ENCODE measurements at places on chromosomes 16 and 17.
A peak's percentile ranks its signal among the peaks of the same experiment; 100 is the strongest.

DNA sequence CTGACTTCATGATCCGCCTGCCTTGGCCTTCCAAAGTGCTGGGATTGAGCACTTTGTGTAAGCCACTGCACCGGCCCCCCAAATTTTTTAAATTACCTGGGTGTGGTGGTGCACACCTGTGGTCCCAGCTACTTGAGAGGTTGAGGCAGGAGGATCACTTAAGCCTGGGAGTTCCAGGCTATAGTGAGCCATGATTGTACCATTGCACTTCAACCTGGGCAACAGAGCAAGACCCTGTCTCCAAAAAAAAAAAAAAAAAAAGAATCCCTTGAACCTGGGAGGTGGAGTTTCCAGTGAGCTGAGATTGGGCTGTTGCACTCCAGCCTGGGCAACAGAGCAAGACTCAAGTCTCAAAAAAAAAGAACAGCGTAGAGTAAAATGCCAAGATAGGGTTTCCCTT is 15.2 kb downstream of the ZNF276 start:
- no peak for DNase-seq

DNA sequence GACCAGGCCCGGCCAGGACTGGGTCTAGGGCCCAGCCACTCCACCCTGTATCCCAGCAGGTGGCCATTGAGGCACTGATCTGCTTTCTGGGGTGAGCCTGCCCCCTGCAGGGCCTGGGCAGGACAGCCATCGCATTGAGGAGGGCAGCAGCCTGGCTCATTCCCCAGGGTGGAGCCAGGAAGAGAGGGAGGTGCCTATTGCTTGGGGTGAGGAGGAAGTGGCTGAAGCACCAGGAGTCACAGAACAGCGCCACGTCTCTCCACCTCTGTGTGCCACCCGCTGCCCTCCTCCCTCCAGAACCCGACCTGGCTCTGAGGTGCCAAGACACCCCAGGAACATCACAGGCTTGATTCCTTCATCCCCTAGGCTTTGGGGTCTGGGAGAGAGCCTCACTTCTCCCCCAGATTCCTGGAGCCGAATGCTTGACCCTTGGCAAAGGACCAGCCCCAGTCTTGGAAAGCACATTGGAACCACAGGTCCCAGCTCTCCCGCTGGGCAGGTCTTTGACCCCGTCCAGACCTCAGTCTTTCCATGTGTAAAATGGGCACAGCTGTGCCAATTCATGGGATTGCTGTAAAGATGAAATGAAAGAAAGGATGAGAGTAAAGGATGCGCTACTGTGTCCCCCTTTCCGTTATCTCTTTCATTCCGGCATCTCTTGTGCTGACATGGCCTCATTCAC is 7.2 kb upstream of the KRT36 start:
- DNase-seq = peak; percentile 66

DNA sequence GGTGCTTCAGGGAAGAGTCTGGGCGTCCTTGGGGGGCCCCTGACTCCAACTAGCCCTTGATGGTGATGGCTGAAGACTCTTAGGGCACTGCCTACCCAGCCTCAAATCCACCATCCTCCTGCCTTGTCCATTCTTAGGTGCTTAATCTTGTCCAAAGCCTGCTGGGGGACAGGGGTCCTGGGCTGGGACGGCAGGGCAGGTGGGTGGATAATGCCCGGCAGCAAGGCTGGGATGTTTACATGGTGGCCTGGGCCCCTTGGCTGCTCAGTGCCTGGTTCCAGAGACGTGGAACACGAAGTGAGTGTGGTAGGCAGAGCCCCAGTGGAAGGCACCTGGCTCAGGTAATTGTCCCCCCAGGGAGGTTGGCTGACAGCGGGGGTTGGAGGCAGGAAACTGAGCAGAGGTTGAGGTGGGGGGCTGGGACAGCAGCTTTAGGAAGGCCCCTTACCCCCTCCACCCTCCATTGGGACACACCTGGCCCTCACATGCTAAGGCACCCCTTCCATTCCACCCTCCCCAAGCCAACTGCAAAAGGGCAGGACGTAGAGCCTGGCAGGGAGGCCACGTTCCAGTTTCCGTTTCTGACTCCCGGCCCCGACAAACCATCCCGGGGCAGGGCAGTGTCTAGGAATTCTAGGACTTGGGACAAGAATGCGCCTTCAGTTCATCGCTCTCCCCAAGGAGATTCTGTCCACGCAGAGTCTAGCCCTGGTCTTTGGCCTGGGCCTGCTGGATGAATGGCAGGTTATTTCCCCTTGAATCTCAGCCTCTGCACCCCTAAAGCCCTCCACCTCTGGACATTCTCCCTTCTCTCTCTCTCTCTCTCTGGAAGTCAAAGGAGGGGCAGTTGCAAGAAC is 1.9 kb downstream of the FOXJ1 start:
- no peak for DNase-seq

DNA sequence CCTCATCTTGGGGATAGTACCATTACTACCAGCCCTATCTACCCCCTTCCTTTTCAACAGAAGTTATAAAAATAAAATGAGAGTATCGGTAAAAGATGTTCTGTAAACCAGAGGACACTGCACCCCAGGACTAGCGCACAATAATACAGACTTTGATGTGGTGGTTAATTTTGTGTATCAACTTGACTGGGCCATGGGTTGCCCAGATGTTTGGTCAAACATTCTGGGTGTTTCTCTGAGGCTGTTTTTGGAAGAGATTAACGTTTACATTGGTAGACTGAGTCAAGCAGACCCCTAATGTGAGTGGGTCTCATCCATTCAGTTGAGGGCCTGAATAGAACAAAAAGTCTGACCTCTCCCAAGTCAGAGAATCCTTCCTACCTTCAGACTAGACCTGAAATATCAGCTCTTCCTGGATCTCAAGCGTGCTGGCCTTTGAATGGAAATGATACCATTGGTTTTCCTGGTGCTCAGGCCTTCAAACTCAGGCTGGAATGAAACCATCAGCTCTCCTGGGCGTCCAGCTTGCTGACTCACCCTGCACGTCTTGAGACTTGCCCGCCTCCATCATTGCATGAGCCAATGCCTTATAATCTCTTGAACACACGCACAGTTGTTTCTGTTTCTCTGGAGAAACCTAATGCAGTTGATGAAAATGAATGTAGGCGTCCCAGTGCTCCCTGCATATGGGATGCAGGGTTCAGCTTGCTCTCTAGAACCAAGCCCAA is 10.1 kb downstream of the MRM1 start:
- no peak for DNase-seq

- DNase-seq = peak; percentile 50
Measured at GRCh38 chr16:84700446-84701300, 873 bp downstream of the USP10 start.

GRCh38 chr17:37197336-37197735 is 178.4 kb upstream of the C17orf78 start:
- DNase-seq = no peak

GRCh38 chr16:75176926-75177325 is 28.6 kb downstream of the ZFP1 start:
- no peak for DNase-seq

GRCh38 chr16:74461826-74462225 is 40.5 kb upstream of the CLEC18B start:
- no peak for DNase-seq

- no peak for DNase-seq
Measured at GRCh38 chr16:85246473-85246872, 134.2 kb upstream of the CIBAR2 start.

DNA sequence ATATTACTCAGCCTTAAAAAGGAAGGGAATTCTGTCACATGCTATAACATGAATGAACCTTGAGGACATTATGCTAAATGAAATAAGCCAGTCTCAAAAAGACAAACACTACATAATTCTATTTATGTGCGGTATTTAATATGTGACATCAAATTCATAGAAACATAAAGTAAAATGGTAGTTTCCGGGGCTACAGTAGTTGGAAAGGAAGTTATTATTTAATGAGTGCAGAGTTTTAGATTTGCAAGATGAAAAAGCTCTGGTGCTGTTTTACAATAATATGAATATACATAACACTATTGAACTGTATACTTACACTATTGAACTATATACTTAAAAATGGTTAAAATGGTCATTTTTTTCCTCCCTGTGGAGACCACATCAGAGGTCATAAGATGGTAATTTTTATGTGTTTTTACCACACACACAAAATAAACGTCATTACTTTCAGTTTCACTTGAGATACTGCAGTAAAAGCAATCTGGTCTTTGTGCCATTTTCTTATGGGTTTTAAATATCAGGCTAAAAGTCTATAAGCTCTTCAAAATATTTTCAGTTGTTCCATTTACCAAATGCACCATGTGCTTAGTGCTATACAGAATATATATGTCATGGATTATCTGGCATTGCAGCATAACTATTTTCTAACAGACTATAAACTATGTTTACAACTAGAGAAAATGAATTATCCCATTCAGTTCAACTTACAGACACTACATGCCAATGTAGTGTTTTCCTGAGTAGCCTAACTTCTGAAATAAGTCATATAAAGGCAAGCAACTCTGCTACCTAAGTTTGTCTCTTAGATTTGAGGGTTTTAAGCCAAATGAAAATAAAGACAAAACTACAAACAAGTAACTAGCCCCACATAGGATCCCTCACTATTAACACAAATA is 90.9 kb downstream of the SPAG9 start:
- DNase-seq = no peak

DNA sequence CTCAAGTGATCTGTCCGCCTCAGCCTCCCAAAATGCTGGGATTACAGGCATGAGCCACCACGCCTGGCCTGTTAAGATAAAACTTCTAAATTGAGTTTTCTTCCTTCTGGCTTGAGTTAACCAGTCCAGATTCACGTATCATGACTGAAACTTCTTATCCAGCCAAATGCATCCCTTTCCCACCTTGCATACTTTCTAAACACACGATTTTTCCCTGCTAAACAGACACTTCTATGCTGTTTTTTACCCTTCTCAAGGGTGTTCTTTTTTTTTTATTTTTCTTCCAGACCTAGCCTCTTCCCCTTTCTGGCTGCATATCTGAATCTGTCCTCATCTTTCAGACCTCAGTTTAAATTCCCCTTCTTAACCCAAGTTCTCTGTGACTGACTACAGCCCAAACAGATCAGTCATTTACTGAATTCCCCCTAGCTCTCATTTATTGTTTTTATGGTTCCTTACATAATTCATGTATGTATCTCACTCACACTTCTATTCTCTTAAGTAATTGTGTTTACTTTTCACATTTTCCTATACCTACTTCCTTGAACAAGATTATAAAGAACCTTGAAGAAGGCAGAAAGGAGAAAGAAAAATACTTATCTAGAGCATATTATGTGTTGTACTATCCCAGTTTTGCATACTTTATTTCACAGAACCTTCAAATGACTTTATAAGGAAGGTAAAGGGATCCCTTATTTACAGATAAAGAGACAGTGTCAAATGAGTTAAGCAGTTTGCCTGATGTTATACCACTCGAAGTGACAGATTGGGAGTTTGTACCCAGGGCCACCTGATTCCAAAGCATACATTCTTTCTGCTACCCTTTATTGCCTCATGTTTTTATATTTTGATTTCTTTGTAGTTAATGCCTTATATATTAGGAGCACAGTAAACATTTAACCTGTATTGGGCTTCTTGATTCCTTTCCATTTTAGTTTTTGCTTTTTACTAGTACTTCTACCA is 5.2 kb downstream of the EVI2B start:
- DNase-seq = no peak

GRCh38 chr16:85479972-85480726 is 133.0 kb upstream of the GSE1 start:
- no peak for DNase-seq

DNA sequence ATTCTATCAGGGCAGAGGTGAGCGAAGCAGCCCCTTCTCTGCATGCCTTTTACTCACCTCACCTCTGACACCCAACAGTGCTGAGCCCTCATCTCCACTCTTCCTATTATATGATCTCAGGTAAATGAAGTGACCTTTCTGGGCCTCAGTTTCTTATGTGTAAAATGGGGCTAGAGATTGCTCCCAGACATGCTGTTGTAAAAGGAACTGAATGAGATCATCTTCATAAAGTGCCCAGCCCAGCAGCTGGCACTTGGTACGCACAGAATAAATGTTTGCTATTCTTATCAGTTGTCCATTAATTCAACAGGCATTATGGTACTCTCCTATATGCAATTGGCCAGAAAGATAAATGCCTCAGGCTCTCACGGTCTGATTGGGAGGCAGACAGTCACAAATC is 4.5 kb upstream of the GALK1 start:
- no peak for DNase-seq

GRCh38 chr16:81005610-81006161 is 999 bp downstream of the CMC2 start:
- no peak for DNase-seq

DNA sequence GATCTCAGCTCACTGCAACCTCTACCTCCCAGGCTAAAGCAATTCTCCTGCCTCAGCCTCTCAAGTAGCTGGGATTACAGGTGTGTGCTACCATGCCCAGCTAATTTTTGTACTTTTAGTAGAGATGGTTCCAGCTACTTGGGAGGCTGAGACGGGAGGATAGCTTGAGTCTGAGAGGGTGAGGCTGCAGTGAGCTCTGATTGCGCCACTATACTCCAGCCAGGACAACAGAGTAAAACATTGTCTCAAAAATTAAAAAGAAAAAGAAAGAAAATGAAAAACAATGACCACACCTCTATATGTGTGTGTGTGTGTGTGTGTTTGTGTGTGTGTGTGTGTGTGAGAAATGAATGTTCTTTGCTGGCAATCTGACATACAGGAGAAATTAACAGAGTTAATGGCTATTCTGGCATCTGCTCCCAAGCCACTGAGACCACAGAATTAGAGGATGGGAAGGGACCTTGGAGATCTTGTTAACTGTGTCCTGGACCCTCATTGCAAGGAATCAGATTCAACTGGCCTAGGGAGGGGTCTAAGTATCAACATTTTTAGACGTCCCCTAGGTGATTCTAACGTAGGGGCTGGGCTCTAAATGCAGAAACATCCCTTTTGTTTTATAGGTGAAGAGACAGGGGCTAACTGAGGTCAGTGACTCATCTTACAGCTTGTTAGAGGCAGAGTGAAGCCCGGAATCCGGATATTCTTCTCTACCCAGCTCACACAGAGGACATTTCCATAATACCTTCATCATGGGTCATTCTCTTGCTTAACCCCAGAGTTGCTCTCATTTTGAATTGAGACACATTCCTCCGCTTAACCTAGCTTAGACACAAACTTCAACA is 16.4 kb upstream of the MARCHF10 start:
- no peak for DNase-seq

DNA sequence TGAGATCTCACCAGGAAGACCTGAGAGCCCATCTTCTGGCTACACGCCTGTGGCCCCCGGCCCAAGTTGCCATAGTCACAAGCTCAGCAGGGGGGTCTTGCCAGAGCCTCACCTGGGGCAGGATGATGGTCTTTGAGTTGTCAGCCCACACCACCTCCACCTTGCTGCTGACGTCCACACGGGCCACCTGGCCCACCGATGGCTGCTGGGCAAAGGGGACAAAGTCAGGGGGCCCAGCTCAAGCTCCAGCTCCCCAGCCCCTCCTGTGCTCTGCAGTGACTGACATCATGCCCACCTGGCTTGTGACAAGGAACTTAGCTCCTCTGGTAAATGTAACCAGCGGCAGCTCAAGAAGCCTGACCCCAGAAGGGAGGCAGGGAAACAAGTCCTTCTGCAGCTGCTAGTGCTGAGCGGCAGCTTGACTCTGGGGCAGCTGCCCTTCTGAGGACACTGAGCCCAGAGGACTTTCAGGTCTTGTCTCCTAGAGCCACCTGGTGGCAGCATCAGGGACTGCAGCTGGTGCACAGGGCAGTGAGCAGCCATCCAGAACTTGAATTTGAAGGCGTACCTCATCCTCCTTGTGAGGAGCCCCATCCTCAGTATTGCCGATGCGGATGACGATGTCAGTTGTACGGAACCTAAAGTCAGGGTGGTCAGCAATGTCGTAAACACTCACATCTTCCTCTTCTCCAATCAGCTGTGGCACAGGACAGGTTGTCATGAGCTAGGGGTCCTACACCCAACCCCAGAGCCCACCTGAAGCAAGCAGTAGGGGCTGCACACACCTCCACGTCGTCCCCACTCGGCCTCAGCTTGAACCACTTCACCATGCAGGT is 13.5 kb downstream of the SPHK1 start:
- peak; percentile 87 for DNase-seq

All from stimulated activated CD4-positive, alpha-beta T cell treated with anti-CD3 and anti-CD28 coated beads, Interleukin-4, amount 100 ng/mL, for 24 hours (primary cell).